ENCODE measurements at places on chromosomes 16 and 17.

GRCh38 chr17:63476854-63477479 is at the start of gene ACE:
Gene ACE (plus strand): TSS chr17:63477061. CDS start chr17:63477095, 34 bp downstream.
- no peak for DNase-seq

GRCh38 chr16:67847064-67847861 is at the start of gene CENPT:
Gene CENPT (minus strand): TSS chr16:67847693. CDS start chr16:67833859, 13,834 bp downstream.
- peak; percentile 25 for DNase-seq

DNA sequence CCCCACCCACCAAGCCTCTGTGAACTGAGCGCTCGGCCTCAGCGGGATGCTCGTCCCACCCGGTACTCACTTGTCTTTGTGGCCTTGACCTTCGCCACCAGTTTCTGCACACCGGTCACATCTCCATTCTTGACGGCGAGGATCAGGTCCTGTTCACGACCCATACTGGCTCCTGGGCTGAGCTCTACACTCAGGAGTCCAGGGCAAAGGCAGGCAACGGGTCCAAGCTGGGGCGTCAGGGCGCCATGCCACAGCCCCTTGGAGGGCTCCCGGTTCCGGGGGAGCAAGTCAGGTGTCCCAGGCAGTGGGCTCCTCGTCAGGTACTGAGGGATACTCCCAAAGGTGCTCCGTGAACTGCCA is 1.7 kb downstream of the CASKIN2 start:
- DNase-seq: no peak

- DNase-seq: no peak
Measured at GRCh38 chr16:2881783-2882649, 999 bp upstream of the FLYWCH2 start.

- no peak for DNase-seq
Measured at GRCh38 chr17:55845385-55845784, 94.5 kb downstream of the PCTP start.

DNA sequence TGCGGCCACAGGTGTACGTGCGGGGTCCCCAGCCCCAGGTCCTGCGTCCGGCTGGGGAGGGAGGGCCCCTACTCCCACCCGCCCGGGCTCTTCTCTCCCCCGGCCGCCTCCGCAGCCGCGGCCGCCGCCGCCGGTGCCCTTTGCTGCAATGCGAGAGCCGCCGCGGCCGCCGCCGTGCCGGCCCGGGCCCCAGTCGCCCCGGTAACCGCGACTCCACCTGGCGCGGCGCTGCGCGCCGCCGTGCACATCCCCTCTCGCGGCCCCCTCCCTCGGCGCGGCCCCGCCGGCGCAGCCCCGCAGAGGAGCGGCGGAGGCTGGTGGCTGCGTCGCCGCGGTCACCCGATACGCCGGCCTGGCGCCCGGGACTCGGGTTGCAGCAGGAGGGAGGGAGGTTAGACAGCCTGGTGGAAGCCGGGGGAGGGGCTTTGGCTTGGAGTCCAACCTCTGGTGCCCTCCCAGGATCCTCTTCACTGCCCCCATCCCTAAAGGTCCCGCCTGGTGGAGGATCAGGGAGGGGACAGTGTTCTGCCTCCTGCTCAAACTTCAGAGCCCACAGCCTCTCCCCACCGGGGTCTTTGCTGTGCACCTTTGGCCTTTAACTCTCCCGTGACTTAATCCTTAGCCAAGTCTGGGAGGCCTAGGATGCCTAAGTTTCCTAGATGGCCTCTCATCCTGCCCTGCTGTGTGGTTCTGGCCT is 32.9 kb downstream of the SRCIN1 start:
- DNase-seq: no peak

DNA sequence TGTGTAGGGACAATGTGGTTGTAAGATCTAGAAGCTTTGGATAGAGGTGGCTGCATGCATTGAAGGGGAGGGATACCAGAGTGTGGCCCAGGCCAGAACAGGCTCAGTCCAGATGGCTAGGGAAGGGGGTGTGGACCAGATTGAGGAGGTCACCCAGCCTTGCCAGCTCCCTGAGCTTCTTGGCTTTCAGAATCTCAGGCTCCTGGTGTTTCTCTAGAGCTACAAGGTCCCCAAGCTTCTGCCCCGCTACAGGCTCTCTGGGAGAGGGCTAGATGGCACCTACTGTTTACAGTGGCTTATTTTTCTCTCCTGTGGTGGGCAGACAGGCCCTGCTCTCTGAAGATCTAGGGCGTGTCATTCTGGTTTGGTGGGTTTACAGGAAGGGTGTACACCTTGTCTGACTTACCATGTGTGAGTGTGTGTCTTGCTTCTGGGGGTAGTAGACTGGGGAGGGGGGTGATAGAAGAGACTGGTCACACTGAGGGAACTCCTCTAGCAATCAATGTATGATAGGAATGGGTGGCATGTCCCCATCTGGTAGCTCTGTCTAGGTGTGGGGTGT is 1.1 kb downstream of the RARA start:
- DNase-seq: no peak

GRCh38 chr16:75921281-75921680 is 195.0 kb upstream of the CPHXL start:
- no peak for DNase-seq

DNA sequence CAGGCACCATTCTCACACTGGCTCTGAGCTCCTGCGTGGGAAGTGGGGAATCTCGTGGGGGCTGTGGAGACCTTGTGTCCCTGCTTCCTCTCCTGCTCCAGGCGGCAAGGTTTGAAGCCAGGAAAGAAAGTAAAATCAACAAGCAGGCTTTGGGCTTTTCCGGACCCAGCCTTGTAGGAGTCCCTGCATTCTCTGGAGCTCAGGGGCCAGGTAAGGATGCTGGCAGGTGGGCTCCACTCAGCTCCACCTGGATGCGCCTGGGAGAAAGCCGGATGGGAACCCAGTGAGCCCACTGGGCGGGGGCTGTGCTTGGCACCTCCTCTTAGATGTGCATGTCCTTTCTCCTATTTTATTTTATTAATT is 362.5 kb downstream of the SEC14L1 start:
- no peak for DNase-seq

- DNase-seq: no peak
Measured at GRCh38 chr17:81221842-81222619, 734 bp downstream of the CEP131 start.

DNA sequence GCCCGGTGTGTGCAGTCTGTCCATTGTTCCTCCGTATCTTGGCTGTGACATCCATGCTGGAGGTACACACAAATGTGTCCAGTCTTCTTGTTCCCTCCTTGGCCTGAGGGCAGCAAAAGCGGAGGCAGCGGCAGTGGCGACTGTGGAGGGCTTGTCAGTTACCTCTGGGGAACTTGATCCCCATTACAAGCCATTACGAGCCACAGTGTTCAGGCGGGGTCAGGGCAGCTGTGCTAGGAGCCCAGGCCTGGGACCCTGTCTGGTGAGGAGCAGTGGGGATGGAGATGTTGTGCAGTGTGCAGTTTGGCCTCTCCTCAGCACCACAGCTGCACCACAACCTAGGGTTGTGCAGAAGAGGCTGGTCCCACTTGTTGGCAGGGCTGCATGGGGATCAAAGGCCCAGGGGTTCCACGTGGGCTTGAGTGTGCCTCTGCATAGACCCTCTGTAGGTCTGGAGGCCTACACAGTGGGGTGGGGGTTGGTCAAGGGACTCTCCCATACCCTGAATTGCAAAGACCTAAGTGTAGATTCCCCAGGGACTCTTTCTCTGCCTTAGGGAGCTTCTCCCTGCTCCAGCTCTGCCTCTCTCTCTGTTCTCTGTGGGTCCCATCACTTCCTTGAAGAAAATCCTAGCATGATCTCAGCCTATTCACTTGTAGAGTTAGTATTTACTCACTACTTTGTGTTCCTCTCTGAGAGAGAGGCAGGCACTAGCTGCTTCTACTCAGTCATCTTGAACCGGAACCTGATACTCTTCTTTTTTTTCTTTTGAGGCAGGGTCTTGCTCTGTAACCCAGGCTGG is 58.8 kb downstream of the SLFN11 start:
- no peak for DNase-seq

GRCh38 chr16:90004577-90004976 is 14.7 kb downstream of the DBNDD1 start:
- no peak for DNase-seq

- no peak for DNase-seq
Measured at GRCh38 chr16:6146356-6146755, 1048.8 kb upstream of the EEF2KMT start.

DNA sequence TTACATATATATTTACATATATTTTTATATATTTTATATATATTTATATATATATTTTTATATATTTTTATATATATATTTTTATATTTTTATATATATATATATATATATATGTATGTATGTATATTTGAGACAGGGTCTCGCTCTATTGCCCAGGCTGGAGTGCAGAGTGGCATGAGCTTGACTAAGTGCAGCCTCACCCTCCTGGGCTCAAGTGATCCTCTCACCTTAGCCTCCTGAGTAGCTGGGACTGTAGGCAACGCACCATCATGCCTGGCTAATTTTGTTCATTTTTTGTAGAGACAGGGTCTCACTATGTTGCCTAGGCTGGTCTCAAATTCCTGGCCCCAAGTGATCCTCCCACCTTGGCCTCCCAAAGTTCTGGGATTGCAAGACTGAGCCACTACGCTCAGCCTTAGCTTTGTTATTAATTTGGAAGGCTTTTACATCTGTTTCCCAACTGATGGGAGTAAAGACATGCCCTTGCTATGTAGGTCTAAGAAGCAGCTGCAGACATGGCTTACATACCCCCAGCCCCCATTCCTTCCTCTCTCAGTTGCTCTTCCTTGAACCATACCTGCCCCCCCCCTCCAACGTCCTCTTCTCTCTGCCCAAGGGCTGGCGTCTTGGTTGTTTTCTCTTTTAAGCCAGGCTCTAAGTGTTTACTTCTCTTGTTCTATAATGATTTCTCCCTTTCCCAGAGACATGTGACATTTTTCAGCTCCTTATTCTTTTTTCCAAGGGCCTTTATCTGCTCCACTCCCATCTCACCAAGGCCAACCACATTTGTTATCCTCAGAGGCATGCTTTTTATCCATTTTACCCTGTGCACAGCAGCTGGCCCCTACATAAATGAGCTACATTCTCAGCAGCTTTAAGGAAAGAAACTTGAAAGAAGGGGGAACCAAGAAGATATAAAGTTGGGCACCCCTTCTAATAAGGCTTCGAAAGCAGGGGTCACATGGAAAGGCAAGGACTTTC is 64.2 kb upstream of the ATF7IP2 start:
- no peak for DNase-seq

DNA sequence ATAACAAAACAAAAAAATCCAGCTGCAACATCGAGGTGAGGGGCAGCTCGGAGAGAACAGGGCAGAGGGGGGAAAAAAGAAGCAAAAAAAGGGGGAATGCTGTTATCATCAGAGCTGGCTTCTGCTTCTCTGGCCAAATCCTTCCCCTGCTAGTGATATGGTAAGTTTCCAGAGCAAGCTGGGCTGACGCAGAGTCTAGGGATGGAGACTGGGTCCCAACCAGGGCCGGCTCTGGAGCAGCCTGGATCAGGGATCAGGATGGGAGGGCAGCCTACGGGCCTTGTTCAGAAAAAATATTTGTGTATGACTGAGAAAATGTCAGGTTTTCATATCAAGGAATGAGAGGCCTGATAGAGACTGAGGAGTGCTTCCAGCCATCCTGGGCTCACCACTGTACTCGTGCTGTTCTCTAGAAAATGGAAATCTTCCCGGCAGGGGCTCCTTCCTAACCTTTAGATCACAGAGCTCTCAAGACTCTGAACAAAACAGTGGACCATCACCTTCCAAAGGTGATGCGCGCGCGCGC is 726 bp upstream of the C1QTNF1 start:
- no peak for DNase-seq

DNA sequence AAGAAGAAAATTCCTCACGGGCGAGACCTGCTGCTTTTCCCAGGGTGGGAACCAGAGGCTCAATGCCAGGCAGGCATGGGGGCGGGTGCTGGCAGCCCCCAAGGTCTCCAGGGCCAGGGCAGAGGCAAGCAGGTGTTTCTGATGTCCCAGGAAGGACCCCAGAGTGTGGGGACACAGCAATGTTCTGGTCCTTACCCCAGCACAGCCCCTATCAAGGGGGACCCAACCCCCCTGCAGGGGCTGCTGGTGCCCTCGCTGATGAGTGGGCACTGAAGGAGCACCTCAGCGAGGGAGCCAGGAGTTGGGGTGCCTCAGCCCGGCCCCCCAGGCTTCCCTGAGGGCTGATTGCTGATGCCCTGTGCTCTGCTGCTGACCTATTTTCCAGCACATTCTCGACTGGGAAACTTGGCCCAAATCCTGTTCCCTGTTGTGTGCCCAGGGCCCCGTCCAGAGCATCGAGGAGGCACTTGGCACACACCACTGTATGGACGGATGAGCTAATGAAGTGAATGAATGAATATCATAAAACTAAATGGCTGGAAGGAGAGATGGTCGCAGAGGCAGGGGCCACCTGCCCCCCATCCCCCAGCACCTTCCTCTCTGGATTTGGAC is 2.8 kb downstream of the DBNDD1 start:
- DNase-seq: no peak

DNA sequence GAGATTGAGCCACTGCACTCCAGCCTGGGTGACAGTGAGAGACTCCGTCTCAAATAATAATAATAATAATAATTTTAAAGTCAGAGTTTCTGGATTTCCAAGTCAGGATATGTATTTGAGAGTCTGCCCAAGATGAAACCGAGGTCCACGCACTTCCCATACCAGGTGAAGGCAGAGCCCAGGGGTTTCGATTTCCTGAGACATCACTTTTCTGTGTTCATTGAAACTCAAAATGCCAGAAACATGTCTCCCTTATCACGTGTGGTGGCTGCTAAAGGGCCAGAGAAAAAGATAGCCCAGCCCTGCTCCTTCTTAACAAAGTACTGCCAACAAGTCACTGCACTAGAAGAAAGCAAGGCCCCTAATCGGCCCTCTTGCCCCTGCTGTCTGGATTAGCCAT is 9.8 kb upstream of the RNF157 start:
- no peak for DNase-seq

DNA sequence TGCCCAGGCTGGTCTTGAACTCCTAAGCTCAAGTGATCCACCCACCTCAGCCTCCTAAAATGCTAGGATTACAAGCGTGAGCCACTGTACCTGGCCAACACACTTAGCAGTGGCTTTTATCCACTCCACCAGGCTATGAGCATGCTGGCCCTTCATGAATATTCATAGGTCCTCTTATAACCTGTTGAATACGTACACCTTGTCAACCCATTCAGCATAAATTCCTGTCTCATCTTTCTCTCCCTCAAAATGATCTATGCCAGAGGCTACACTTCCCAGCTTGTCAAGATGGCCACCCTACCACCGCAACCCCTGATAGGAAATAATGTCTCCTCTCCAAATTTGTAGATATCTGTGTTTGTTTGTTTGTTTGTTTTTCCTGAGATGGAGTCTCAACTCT is 11.0 kb upstream of the ZG16 start:
- DNase-seq: no peak

Measured in stimulated activated CD4-positive, alpha-beta T cell treated with anti-CD3 and anti-CD28 coated beads, Interleukin-1b, Interleukin-23, amount 100 ng/mL, for 1 hour (primary cell).